Bone marrow (tissue), 2 donors: ENCODE measurements at places on chromosomes 1 and 21.

DNA sequence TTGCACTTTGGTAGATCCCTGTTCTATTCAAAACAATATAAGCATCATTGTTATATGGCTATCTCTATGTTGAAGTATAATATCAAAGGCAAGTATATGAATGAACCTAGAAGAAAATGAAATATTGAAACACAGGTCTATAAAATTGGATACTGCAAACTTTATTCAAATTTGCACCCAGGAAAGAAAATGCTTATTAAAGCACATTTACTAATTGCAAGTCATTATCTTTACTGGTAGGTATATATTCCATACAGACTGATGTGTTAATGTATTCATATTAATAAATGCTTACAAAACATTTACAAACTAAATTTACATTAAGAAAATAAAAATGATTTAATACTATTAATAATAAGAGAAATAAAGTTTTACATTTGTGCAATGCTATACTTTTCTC, 469.8 kb downstream of the NCAM2 start:
- no peak for DNase-seq

DNA sequence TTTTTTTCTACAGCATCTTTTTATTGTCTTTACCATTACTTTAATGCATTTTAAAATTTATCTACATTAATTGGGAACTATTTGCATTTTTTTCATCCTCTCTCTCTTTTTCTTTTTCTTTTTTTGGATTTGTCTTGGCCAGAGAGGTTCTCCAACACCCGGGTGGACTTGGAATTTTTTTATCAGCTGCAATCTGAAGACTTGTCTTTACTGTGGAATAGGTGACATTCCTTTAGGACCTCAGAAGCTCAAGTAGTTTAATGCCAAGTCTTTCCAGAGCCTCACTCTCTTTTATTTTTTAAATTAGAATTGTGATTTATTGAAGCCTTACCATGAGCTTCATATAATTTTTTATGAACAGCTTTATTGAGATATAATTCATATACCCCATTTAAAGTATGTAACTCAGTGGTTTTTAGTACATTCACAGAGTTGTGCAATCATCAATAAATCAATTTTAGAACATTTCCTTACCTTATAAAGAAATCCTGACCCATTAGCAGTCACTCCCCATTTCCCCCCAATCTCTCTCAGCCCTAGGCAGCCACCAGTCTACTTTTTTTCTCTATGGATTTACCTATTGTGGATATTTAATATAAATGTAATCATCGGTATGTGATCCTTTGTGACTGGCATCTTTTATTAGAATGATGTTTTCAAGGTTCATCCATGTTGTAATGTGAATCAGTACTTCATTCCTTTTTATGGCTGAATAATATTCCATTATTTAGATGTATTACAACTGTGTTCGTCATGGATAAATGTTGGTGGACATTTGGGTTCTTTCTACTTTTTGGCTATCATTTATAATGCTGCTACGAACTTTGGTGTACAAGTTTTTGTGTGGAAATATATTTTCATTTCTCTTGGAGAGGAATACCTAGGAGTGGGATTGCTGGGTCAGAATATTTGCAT, 6.2 kb downstream of the TUFT1 start:
- no peak for DNase-seq

DNA sequence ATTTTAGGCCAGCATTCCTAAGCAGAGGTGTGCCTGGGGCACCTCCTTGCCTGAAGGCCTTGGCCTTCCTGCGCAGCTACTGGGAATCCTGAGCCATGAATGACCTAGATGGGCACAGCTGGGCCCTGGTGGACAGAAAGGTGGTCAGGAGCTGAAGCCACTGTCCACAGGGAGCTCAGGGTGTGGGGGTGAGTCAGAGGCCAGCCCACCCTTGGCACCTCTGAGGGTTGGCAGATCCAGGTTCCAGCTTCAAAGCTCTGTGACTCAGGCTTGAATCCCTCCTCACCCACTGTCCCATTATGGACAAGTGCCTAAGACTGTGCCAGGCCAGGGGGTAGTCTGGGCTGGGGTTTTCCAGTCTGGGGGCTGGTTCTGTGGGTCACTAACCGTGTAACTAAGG, 6.4 kb upstream of the EDN2 start:
- no peak for DNase-seq

GRCh38 chr1:9385801-9386573, 93.3 kb downstream of the SPSB1 start:
- DNase-seq = no peak

GRCh38 chr1:244497805-244498204, 36.7 kb downstream of the CATSPERE start:
- no peak for DNase-seq
